ENCODE measurements at places on chromosomes 12 and 14.

DNA sequence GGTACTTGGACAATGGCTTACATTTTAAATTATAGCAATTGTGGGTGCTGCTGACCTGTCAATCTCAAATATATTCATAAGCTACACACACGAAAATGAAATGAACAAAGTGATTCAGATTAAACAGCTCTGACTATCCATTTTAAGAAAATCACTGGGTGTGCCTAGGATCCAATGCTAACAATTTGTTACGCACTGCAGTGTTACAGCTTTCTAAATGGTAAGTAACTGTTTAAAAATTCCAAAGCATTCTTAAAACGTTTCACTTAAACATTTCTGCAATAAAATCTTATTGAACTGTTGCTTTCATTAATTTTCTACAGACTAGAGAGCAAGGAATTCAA, 18.9 kb downstream of the LMO3 start:
- DNase-seq: no peak

DNA sequence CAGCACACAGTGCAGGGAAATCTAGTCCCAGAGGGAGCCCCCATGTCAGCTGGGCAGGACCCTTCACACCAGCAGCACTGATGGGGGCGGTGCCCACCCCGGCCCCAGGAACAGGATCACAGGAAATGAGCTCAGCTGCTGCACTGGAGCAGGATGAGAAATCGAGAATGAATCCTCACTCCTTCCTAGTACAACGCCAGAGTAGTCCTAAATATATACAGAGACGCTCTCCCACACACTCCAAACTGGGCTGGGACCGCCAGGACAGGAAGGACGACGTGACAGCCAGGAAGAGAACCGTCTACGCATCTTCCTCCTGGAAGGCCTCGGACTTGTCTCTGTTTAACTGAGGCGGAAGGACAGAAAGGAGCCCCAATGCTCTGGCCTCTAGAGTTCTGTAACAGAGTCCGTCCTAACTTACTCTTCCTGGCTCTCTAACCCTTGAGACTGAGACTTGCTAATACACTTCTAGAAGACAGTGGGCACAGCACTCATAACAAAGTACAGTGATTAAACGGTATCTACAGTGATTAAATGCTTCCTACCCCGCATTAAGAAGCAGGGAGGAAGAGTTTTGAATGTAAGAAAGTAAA, 33.4 kb downstream of the CDC42BPB start:
- peak; percentile 58 for DNase-seq

DNA sequence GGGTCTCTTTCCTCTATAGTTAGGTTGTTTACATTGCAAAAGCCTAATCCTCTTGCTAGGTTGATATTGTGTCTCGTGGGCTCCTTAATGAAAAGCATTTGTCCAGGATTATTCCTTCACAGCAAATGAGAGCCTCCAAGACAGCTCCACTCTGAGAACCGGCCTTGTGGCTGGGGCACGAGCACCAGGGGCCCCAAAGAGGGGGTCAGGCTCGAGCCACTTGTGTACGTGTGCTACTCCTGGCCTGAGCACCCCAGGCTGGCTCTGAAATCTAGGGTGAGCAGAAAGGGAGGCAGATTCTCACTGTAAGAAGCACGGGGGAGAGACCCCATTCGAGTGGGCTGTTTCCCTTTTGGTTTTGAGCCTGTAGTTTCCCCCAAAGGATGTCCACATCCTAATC, 45.0 kb upstream of the FZD10 start:
- DNase-seq: no peak

DNA sequence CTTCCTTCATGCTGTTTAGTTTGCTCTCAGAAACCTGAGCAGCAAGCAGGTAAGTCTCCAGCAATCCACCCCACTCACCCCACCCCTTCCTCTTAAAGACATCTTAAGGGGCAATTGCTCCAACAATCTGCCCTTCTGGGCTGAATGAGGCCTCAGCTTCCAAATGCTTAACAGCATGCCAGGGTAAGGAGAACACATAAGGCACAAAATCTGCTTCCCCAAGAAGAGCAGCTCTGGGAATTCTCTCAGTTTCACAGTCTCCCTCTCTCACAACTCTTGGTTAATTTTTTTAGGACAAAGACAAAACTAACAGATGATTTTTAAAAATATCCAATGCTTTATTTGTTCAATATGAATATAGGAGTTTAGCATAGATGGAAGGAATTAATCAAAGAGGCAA, 288.9 kb upstream of the CCDC196 start:
- no peak for DNase-seq

- no peak for DNase-seq
Observed at GRCh38 chr12:101746196-101746595, 6.9 kb upstream of the SYCP3 start.

GRCh38 chr14:91326514-91327249, 82.2 kb upstream of the GPR68 start:
- DNase-seq: no peak

DNA sequence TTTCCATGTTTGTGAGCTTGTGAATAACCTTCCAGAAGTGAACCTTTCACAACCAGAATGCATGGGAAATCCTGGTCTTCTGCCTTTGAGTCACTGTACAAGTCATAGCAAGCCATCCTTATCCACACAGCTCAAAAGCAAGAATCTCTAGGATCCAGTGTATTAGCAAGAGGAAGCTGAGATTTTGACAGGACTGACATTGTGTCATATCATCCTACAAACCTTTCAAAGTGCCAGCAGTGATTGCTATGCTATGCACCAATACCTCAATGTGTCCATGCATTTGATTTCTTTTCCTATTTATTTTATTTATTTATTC, 13.5 kb upstream of the NRDE2 start:
- no peak for DNase-seq

- DNase-seq: no peak
Observed at GRCh38 chr14:65101631-65102440, 481 bp downstream of the MAX start.

GRCh38 chr12:24948757-24949722, at the start of gene BCAT1:
Gene BCAT1 (minus strand): TSS chr12:24949101. CDS start chr12:24948932, 169 bp downstream.
- peak; percentile 53 for DNase-seq

- DNase-seq: no peak
Observed at GRCh38 chr12:85278598-85279448, 1.2 kb upstream of the ALX1 start.

GRCh38 chr14:57889245-57889644, 23.4 kb upstream of the SLC35F4 start:
- DNase-seq: peak; percentile 13

GRCh38 chr14:104979758-104980610, 1.8 kb upstream of the AHNAK2 start:
- no peak for DNase-seq

DNA sequence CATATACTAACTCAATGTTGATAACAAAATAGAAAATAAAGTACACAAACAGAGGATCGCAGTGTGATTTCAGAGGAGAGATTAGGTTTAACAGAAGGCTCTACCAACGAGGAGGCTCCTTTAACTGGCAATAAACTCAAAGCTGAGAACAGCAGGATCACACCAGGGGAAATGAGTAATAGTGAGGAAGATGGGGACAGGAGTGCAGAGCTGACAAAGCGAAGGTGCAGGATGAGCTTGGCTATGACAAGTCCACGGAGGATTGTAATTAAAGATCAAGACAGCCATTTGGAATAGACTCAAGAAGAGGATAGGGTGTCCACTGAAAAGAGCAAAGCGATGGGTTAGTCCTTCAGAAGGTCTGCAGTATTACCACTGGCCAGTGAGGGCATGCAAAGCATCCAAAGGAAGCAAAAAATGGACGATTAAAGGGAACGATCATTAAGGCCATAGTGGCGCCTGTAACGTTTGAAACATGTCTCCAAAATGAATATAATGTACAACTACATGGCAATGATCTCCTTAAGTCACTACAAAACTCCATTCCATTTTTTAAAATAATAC, 85.3 kb downstream of the GRIN2B start:
- no peak for DNase-seq

GRCh38 chr14:31934767-31935266, 142.3 kb upstream of the ARHGAP5 start:
- no peak for DNase-seq

GRCh38 chr14:104521816-104522745, 57.5 kb upstream of the C14orf180 start:
- DNase-seq: no peak

All from HS-5 (cell line).